ENCODE measurements at places on chromosomes 5 and 9. TPM values are rescaled to one million over a fixed set of nuclear protein-coding genes. Genes with fewer than 3 reads are reported as not detected.
A peak's percentile ranks its signal among the peaks of the same experiment; 100 is the strongest.

Gene PLPPR1
- 2.2 TPM for total RNA-seq

Gene SMIM33
- not detected for total RNA-seq

DNA sequence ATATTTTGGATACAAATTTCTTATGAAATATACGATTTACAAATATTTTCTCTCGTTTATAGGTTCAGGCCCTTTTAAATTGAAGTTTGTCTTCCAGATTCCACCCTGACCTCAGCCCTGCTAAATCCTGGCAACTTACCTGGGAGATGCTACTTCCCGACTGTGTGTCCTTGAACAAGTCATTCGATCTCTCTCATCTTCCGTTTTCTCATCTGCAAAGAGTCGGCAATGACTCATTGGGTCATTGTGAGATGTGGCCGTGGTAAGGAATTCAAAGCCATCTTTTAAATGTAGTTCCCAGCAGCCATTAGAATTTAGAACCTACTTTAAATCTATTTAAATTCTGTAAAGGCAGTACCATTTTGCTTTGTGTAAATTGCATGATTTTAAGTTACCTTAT, 72.5 kb downstream of the LHX2 start:
- DNase-seq: no peak

DNA sequence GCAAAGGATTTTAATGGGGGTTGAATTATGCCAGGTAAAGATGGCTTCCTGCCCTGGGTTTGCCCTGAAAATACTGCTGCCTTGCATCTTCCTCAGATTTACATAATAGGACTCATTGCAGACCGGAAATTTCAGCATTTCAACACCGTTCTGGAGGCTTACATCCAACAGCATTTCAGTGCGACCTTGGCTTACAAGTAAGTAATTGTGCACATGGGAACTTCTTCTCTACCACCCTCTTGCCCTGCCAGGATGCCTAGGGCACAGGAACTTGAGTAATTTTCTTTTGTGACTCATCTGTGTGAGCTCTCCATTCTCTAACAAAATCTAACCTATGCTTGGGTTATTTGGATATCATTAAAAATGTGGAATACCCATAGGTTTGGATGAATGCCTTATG, 80.2 kb downstream of the DOCK2 start:
- no peak for DNase-seq

DNA sequence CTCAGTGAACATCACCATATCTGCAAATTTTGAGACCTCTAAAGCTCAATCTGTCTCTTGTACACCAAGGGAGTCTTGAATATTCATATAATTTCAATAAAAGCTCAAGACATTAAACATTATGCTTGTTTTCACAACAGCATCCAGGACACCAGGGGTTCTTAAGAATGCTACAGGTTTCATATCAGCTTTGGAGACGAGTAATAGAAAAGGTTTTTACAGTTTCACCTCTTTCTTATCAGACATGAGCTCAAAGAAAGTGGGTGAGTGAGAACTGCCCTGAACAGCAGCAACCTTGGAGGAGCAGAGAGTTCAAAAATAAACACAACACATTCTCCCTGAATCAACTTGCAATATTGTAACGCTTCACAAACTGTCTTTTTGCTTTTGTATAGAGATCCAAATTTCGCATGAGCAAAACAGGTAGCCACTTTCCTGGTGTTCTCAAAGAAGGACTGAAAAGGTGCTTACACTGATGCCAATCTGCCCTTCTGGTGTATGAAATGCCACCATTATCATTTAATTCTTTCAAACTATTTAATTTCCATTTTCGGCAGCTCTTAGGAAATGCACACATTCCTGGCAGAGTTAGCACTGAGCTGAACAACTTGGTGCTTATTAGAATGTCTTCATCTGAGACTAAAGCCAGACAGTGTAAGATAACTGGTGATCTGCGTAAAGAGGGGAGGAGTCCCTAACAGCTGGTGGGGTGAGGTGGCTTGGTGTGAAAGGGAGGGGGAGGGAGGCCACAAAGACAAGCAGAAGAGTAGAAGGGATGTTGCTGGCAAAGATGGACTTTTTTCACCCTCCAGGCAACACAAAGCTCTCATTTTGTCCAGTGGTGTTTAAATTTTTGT, 535.3 kb downstream of the PDE4D start:
- no peak for DNase-seq

- no peak for DNase-seq
Measured at GRCh38 chr5:6430418-6431028, 18.1 kb upstream of the UBE2QL1 start.

Gene COL5A1
- total RNA-seq: 6.8 TPM

Gene OR13F1
- total RNA-seq: not detected

- DNase-seq: no peak
Measured at GRCh38 chr5:61631438-61631941, 299.4 kb downstream of the ZSWIM6 start.

DNA sequence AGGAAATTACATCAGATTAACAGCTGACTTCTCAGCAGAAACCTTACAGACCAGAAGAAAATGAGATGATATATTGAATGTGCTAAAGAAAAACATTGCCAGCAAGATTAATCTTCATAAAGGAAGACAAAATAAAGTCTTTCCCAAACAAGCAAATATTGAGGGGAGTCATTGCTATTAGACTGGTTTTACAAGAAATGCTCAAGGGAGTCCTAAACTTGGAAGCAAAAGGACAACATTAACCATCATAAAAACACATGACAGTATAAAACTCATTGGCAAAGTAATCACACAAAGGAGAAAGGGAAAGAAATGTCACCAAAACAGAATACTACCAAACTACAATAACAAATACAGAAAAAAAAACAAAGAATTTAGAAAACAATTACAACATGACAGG, 101.7 kb downstream of the FBXL17 start:
- DNase-seq: no peak

- no peak for DNase-seq
Measured at GRCh38 chr5:89313044-89313443, 430.1 kb upstream of the MEF2C start.

DNA sequence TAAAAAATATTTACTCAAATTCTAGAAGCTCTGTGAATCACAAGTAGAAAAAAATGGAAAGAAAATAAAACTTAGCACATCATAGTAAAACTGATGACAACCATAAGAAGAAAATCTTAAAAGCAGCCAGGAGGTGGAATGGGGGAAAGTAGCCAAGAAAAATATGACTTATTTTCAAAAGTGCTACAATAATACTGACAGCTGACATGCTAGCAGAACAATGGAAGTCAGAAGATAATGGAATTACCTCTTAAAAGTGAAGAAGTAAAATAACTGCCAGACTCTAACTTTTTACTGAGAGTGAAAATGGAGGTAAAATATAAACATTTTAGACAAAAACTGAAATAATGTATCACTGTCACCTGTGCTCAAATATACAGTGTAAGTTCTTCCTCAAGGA, 532.2 kb upstream of the SGCD start:
- DNase-seq: no peak

- no peak for DNase-seq
Measured at GRCh38 chr5:167263185-167263584, 1028.3 kb upstream of the WWC1 start.

- no peak for DNase-seq
Measured at GRCh38 chr9:111548623-111549022, 23.6 kb downstream of the ZNF483 start.

GRCh38 chr9:122281368-122281767, 16.7 kb downstream of the MRRF start:
- no peak for DNase-seq

DNA sequence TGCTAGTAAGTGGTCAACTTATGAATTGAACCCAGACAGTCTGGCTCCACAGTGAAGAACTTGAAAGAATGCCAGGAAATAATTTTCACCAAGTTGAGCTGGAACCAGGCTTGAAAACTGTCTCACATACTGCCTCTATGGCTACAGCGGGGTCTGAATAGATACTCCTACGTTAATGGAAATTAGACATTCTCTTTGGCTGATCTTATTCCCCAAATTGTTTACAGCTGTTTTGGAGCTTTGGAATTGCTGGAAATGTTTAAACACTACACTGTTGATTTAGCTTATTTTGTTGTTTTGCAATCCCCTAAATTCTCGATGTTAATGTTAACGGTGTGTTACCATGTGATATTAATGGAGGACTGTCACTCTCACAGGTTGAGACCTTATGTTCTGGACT, 146.4 kb downstream of the FBXL7 start:
- DNase-seq: no peak

GRCh38 chr5:65184780-65185179, 296.9 kb downstream of the ADAMTS6 start:
- no peak for DNase-seq

Gene TRIM23
- total RNA-seq: 9.4 TPM

GRCh38 chr5:128546658-128547281, 8.7 kb upstream of the FBN2 start:
- DNase-seq: no peak

Gene ERCC8
- total RNA-seq: 10.7 TPM

DNA sequence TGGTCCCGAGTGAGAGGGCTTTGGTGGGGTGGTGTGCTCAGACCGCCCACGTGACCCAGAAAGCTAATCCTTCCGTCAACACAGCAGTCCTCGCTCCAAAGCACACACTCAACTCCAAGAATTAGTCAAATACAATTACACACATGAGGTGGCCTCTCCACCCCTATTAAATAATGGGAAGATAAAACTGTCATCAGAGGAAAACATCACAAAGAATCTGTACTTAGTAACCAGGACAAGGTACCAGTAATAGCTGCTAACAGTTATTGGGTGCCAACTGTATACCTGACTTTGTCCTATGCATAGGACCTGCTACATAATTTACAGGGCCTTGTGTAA, 222.8 kb downstream of the HSPA4 start:
- DNase-seq: no peak

DNA sequence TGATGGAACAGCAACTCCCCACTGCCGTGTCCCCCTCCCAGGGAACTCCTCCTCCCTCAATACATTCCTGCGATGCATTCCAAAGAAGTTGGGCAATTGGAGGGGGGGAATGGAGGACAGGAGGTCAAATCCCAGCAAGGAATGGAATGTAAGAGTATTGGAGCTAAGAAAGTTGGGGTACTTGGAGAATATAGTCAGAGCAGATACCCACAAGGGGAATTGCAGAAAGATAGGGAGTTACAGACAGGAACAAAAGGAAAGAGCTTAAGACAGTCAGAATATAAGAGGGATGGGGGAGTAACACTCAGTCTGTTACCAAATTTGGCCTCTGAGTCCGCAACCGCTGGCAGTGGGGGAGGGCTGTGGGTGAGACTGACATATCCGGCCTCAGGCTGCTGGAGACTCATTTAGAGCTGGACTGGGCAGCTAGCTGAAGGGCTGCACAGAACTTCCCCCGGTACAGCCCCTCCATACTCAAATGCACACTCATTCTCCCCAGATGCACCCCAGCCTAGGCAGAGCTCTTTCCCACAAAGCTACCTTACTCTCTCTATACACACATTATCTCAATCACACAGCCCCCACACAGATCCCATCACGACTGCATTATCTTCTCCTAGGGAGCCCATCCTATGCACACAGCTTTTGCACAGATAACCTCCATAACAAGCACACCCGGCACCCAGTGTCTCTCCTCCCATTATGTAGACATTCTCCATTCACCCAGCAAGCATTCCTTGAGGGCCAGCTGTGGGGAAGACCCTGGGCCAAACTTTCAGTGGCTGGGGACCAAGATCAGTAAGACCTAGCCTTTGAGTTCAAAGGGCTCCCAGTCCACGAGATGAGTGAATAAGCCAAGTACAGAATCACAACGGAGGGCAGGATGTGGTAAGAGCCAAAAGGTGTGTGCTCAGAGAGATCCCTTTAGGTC, 3.7 kb downstream of the TLN1 start:
- peak; percentile 76 for DNase-seq

DNA sequence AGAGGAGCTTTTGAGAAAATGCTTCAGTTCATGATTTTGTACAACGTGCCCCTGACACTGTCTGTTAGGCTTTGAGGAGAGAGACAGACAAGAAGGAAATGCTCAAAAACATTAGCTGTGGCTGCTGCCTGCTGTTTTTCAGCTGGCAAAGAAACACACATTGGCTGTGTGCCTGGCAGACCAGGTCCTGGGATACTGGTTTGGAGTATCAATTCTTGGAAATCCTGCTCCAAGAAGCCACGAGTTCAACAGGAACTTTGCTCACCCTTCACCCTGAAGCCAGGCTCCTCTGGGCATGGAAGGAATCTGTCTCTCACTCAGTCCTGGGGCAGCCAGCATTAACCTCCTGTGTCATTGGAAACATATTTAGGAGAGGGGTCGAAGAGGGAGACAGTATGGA, 245.5 kb downstream of the AUH start:
- no peak for DNase-seq

GRCh38 chr9:98807814-98808195, 335 bp downstream of the GALNT12 start:
- DNase-seq: no peak

- no peak for DNase-seq
Measured at GRCh38 chr9:113644321-113644720, 180.8 kb downstream of the RGS3 start.

GRCh38 chr9:92035687-92036410, 79.4 kb downstream of the SPTLC1 start:
- no peak for DNase-seq

- peak; percentile 83 for DNase-seq
Measured at GRCh38 chr9:124258607-124259157, 933 bp downstream of the NEK6 start.

Gene GABBR2
- total RNA-seq: not detected

DNA sequence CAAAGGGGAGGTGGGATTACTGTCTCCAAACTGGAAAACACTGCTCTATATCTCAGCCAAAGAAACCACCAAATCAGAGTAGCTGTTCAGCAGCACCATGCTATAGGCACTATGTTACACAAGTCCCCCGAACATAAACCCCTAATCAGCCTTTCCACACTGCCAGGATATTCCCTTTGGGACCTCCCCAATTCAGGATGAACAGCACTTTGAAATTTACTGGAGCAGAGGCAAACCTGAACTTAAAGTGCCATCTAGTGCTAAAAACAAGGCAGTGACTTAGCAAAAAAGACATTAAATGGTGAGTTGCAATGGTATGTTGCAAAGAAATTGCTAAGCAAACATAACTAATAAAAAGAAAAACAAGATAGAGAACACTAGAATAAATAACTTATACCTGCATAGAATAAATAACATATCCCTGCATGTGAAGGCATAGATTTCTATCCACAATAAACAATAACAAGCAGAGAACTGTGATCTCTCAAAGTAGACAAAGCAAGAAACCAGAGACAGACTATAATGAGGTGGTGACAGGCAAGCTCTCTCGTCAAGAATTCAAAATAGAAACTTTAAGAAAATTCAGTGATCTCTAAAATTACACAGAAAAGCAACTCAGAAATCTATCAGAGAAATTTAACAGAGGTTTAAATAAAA, 584.4 kb upstream of the ACO1 start:
- DNase-seq: no peak

- no peak for DNase-seq
Measured at GRCh38 chr5:170363671-170364070, 25.5 kb downstream of the KCNMB1 start.

DNA sequence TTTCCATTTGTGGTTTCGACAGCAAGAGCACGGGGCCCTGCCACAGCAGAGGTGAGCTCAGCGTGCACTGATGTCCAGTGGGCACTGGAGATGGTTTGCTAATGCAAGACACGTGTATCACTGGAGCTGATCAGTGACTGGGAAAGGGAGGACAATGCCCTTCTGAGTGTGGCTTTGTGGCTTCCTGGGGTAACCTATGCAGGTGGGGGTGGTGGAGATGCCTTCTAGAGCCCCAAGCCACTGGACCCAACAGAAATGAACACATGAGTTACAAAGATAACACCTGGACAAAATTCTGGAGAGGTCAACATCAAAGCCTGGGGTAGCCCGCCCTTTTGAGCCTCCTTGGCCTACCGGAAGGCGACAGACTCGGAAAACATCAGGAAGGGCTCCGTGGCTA, 261.3 kb downstream of the CRB2 start:
- no peak for DNase-seq

Measured in right lobe of liver (tissue), 6 donors.